ENCODE measurements at places on chromosomes 12 and 14.
A peak's percentile ranks its signal among the peaks of the same experiment; 100 is the strongest.

- DNase-seq: no peak
These were observed 19.9 kb downstream of the BDKRB2 start for GRCh38 chr14:96224480-96225096.

GRCh38 chr14:97730706-97731105, 933.5 kb downstream of the VRK1 start:
- no peak for DNase-seq

DNA sequence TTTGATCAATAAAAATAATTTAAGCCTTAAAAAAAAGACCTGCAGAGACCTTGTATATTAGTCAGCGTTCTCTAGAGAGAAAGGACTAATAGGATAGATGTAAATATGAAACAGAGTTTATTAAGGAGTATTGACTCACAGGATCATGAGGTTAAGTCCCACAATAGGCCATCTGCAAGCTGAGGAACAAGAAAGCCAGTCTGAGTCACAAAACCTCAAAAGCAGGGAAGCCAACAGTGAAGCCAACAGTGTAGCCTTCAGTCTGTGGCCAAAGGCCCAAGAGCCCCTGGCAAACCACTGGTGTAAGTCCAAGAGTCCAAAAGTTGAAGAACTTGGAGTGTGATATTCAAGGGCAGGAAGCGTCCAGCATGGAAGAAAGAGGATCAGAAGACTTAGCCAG, 66.3 kb downstream of the TBX5 start:
- DNase-seq: no peak

GRCh38 chr12:52407918-52408317, 1.8 kb upstream of the KRT82 start:
- no peak for DNase-seq

DNA sequence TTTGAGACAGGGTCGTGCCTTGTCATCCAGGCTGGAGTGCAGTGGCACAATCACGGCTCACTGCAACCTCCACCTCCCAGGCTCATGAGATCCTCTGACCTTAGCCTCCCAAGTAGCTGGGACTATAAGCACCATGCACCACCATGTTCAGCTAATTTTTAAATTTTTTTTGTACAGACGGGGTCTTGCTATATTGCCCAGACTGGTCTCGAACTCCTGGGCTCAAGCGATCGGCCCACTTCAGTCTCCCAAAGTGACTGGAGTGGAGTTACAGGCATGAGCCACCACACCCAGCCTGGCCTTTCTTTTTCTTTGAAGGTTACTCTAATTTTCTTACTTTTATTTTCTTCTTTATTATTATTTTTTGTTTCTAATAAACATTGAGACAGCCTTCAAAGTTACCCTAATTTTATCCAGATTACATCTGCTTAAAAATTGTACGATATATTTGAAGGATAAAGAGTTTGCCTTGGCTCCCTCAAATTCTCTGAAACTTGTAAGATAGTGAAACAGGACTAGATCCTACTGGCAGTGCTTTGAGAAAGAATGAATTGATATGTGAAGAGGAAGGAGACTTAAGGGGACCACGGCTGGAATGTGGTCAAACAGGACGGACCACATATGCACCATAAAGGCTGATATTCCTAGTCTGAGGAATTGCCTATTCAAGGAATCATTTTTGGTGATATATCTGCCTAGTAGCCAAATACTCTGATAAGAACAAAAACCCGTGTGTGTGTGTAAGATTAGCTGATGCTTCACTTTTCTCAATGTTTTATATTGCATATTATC, 14.1 kb upstream of the SINHCAF start:
- DNase-seq: no peak

GRCh38 chr14:86057018-86057667, 527.2 kb downstream of the FLRT2 start:
- no peak for DNase-seq

DNA sequence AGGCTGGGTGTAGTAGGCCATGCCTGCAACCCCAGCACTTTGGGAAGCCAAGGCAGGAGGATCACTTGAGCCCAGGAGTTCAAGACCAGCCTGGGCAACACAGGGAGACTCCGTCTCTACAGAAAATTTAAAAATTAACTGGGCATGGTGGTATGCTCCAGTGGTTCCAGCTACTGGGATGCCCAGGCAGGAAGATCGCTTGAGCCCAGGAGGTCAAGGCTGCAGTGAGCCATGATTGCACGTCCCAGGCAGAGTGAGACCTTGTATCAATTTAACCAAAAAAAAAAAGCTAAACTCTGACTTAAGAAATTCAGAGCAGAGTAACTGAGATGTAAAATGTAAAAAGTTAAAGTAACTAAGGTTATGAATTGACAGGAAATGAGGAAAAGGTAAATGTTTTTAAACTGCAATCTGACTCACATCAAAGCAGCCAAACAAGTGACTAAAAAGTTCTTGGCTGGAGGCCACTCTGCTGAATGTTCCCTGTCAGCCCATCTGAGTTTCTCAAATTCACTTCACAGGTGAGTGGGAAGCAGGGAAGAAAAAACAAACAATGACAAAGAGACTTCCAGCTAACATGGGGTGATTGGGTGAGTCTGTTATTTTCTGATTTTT, 21.3 kb downstream of the PRKD1 start:
- DNase-seq: no peak

GRCh38 chr14:89626233-89626806, 209.3 kb upstream of the FOXN3 start:
- DNase-seq: no peak

GRCh38 chr12:93029091-93029490, 100.0 kb upstream of the EEA1 start:
- no peak for DNase-seq

- no peak for DNase-seq
These were observed 187.5 kb upstream of the DIO3 start for GRCh38 chr14:101373690-101374295.

DNA sequence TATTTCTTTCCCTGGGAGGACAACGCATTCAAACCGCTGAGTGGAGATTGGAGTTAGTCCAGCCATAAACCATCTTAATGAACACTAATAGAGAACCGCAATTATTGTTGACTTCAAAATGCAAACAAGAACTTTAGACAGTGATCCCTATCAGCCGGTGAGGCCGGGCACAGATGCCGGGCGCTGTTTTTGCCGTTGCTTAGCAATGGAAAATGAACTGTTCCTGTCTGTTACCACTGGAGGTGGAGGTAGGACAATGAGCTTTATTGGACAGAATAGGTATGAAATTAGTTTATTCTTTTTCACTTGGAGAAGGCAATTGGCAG, 216.8 kb downstream of the TTC8 start:
- DNase-seq: no peak

DNA sequence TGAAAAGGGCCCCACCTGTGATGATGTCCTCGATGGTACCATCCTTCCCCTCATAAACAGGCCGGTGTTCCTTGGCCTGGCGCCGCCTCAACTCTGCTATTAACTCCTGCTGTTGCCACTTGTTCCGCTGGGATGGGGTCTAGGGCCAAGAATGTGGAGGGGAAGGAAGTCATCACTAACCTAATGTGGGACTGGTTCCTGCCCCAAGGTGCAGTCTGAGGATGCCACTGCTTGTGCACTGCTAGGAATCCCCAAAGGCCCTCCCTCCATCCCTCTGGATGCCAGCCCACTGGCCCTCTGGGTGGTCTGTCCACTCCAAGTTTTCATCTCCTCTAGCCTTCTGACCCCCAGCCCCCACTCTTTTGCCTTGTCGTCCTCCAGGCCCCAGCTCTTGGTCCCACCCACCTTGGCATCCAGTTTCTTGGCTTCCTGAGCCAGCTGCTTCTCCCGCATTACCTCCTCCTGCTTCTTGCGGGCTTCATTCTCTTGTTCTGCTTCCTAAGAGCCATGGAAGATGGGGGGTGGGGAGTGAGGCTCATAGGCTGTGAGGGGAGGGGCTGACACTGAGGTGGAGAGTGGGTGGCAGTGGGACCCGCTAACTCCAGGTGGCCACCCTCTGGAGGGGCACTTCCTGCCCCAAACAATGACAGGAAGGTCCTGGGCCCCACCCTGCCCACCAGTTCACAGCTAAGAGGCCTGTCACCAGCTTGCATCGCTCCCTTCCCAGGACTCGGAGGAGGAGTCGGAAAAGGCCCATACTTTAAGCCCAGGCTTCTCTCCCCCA, 23.7 kb downstream of the PRPF40B start:
- peak; percentile 61 for DNase-seq

DNA sequence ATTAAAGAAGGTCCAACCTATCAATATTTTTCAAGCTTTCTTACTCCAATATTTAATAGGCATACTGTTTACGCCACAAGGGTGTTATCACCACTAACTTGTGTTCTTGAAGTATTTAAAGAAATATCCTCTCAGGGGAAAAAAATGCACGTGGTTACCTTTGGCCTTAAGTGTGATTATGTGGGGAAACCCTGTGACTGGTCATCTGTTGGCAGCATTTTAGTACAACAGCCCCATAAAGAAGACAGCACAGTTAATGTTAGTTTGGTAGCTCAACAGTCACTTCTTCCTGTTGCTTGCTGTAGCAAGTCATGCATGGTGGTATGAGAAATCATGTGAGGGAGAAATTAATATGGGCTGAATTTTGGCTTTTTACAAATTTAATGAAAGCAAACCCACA, 1021.5 kb upstream of the TMEM132C start:
- DNase-seq: no peak

DNA sequence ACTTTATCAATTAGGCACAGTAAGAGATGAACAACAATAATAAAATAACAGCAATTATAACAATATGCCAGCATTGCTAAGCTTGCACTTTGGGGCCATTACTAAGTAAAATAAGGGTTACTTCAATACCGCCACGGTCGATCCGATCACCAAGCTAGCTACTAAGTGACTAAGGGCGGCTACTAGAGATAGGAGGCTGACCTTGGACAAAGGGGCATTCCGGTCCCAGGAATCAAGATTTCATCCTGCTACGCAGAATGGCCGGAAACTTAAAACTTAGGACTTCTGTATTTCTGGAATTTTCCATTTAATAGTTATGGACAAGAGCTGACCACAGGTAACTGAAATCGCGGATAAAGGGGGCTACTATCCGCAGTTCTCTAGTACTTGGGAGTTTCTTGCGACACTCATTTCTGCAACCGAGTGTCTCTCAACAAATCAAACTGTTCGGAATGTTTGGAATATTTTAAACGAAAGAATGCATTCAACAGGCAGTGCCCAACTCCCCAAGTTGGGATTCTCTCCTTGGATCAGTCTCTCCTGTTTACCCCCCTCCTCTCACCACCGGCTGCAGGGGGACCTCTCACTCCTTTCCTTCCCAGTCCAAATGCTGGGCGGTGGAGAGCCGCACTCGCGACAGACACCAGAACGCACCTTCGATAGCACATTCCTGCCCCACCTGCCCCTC, 650 bp downstream of the HEBP1 start:
- DNase-seq: no peak

DNA sequence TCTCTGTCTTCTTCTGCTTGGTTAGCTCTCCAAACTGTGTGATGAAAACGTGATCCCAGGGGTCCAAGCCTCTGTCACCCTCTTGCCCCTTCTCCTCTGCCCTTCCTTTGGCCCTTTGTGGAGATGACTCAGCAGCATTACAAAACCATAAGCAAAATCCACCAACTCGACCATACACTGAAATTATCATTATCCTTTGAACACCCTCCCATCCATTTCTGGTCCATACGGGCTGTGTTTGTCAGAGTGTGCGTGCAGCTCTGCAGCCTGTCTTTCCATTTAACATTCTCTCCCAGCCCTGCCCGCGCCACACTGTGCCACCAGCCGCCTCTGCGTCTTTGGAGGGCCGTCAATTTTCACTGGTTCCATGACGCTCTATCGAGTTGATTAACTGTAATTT, 69.2 kb downstream of the SLC25A47 start:
- no peak for DNase-seq

DNA sequence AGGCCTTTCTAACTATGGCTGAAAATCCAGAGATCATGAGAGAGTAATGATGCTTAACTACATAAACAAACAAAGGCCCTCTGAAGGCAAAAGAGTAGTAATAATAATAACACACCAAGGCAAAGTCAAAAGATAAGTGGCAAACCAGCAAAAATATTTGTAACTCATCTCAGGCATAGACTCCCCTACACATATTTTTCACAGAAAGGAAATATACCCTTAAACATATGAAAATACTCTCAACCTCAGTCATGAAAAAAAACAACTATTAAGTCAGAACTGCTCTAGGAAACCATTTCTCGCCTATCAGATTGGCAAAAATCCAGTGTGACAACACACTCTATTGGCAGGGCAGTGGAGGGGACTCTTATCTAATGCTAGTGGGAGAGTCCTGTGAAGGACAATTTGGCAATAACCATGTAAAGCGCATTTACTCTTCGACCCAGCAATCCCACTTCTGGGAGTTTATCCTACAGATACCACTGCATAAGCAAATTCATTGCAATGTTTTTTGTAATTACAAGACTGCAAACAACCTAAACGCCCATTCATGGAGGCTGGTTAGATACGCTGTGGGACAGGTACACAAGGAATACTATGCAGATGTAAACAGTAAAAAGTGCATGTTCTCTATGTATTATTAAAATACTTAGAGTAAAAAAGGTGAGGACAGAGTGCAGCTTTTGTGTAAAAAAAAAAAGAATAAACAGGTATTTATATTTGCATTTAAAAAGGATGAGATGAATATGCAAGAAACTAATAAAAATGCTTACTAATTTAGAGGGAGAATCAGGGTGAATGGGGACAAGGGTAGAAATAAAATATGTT, 26.0 kb upstream of the IL22 start:
- DNase-seq: no peak

- DNase-seq: no peak
These were observed 98.4 kb downstream of the TBC1D30 start for GRCh38 chr12:64922853-64923252.

- no peak for DNase-seq
These were observed 95.4 kb downstream of the TTC7B start for GRCh38 chr14:90720832-90721231.

DNA sequence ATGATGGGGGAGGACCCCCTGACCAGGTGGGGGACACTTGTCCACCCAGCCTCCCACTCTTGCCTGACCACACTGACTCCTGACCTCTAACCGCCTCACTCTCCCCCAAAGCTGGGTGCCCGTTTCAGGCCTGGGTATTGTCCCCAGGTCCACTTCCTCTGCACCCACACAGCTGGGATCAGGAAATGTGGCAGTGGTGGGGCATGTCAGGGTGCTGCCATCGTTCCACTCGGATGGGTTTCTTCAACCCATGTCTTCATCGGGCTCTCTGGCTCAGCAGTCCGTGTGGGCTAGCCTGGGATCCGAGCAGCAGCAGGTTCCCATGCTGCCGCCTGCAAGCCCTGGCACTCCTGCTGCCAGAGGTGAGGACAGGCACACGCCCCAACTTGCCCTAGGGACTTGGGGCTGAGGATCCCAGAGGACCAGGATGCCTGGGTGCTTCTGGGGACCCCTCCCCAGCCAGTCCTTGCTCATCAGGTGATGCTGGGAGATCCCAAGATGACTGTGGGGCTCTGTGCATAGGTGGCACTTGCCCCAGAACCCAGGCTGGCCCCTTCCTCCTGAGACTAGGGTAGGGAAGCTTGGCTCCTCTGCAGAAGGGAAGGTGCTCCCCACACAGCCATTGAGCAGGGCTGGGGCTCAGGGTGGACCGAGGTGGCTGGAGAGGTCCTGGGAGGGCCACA, 2.9 kb upstream of the CLBA1 start:
- DNase-seq: peak; percentile 62
